Hematopoietic multipotent progenitor cell treated with erythropoietin and hydrocortisone succinate and interleukin-3 and kit ligand, for 15 days (in vitro differentiated cells): ENCODE measurements at places on chromosomes 3 and 15.

DNA sequence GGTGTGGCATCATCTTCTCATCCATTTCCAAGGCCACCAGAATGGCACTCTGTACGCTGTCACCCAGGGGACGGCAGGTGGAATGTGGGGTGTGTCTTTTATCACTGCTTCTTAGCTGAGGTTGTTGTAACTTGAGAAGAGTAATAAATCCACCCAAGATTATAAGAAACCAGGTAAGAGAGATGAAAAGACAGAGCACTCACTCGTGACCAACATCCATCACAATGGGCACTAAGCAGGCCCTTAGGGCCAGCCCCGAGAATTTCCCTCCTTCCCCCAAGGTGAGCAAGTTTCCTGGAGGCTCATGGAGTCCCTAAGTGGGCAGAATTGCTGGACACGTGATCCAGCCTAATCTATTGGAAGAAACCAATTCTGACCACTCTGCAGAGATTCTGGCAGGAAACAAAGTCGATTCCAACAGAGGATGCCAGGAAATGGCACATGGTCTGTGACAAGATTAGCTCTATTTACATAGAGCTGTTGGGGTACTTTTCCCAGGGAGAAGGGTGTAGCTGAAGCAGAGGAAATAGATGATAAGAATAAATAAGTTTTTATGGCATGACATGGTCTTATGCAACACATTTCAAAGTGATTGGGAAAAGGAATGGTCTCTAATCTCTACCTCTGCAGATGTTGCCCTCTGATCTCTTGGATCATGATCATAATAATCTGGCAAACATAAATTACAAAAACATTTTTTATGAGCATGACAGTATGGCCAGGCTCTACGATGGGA is 22.5 kb downstream of the SLC6A20 start:
- DNase-seq: no peak

- no peak for DNase-seq
Measured at GRCh38 chr3:123158330-123158729, 43.4 kb upstream of the SEC22A start.

DNA sequence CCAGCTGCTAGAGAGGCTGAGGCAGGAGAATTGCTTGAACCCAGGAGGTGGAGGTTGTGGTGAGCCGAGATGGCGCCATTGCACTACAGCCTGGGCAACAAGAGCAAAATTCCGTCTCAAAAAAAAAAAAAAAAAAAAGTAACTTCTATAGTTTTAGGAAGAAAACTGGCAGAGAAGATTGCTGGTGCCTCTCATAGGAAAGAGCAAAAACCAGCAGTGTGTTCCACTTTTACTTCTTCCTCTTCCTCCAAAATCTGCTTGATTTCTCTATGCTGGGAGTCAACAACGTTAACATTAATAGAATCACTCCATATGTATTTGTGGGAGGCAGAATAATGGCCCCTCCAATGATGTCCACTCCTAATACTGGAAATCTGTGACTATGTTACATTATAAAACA is 12.5 kb upstream of the NR1D2 start:
- DNase-seq: no peak

DNA sequence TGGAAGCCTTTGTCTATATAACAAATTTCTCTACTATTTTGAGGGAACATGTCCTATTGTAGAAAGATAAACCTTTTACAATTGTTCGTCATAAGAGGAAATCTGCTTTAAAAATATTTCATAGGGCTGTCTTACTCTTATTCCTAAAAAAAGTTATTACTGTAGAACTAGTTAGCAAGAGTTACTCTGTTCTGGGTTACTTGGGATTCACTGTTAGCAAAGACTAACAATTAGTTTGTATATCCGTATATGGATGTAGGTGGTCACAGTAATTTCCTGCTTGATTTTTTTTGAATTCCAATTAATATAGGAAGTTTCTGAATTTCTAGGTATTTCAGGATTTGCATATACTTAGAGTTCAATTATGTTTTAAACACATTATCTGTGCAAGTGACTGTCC is 413.5 kb downstream of the RBMS3 start:
- no peak for DNase-seq

DNA sequence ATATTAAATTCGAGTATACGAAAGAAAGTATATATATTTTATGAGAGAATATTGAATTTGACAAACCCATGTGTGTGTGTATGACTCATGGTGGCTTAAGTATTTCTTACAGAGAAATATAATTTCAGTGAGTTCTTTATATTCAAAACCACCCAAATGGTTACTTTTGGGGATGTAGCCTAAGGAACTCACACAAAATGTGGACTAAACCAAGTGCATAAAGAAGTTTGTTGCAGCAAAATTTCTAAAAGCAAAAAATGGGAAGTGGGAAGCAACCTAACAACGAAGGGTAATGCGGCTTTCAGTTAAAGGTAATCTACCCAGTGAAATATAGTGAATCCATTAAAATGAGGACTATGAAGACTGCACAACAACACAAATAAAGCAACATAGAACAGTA is 277.1 kb downstream of the EDEM1 start:
- DNase-seq: no peak

GRCh38 chr15:57245714-57246113 is 130.6 kb upstream of the CGNL1 start:
- no peak for DNase-seq

- DNase-seq: no peak
Measured at GRCh38 chr15:97236140-97236539, 724.4 kb upstream of the ARRDC4 start.

- no peak for DNase-seq
Measured at GRCh38 chr3:28053759-28054158, 187.7 kb upstream of the CMC1 start.

DNA sequence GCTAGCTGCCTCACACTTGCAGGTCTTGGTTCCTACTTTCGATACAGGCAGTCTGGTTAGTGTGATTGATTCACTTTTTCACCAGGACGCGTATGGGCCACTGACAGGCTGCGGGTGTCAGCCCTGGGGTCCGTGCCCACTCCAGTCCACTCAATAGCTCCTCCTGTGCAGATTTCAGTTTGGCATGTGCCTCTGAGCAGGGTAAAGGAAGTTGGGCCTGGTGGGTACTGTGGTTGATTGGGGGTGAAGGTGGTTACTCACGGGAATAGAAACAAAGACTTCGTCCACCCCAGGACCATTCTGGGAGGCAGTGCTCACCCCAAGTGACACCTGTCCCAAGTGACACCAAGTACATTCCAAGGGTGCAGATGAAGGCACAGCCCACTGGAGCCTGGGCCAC is 62.3 kb downstream of the EPHB1 start:
- DNase-seq: no peak

GRCh38 chr15:92683511-92683834 is 27.9 kb upstream of the FAM174B start:
- DNase-seq: no peak
